ENCODE measurements at places on chromosomes 7 and 10. TPM values are rescaled to one million over a fixed set of nuclear protein-coding genes. Genes with fewer than 3 reads are reported as not detected.

- no peaks in the 10 kb centered on the region for H3K27me3 ChIP-seq
- H3K36me3 ChIP-seq, result no peaks in the 10 kb centered on the region
- H3K27ac ChIP-seq, result no peak overlapping the region
- no peaks in the 10 kb centered on the region for H3K4me1 ChIP-seq
These were observed 8.1 kb downstream of the TFAM start for GRCh38 chr10:58393317-58393716.

DNA sequence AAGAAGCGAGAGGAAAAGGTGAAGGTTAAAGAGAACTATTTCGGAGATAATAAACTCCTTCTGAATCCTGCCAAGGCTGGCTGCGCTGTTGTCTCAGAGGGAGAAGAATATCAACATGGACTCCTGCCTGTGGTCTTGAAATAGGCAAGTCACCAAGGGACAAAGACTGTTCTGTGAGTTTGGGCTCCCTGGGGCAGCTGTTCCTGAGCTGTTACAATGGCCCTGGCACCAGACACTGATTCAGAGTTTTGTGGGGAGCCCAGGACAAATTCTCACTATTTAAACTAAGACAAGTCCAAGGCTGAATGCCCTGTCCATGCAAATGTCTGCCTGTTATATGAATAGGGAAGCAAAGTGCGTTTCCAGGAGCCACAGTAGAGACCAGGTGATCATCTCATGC, 81.4 kb downstream of the PRPF18 start:
- no peaks in the 10 kb centered on the region for H3K36me3 ChIP-seq
- no peaks in the 10 kb centered on the region for H3K27me3 ChIP-seq
- no peak overlapping the region for H3K4me3 ChIP-seq
- H3K4me1 ChIP-seq, result no peaks in the 10 kb centered on the region

The FAM180A gene
- 1.5 TPM for total RNA-seq

- H3K4me3 ChIP-seq, result no peak overlapping the region
- peaks cover 14% of the 10 kb centered on the region for H3K4me1 ChIP-seq
- peak; percentile 64 for DNase-seq
- no peak overlapping the region for H3K27ac ChIP-seq
- no peaks in the 10 kb centered on the region for H3K36me3 ChIP-seq
These were observed 87.6 kb upstream of the AFAP1L2 start for GRCh38 chr10:114491933-114492332.

- H3K27me3 ChIP-seq, result no peaks in the 10 kb centered on the region
- DNase-seq, result no peak
- H3K4me3 ChIP-seq, result no peak overlapping the region
- no peak overlapping the region for H3K27ac ChIP-seq
These were observed 130.0 kb downstream of the ICA1 start for GRCh38 chr7:8131694-8132605.

- no peaks in the 10 kb centered on the region for H3K4me1 ChIP-seq
- no peak overlapping the region for H3K27ac ChIP-seq
- DNase-seq, result no peak
- no peak overlapping the region for H3K4me3 ChIP-seq
- H3K27me3 ChIP-seq, result no peaks in the 10 kb centered on the region
These were observed 68.2 kb downstream of the TFEC start for GRCh38 chr7:115962340-115962739.

GRCh38 chr10:21993360-21994001, 10.0 kb downstream of the DNAJC1 start:
- no peak overlapping the region for H3K4me3 ChIP-seq
- H3K27ac ChIP-seq, result no peak overlapping the region
- no peaks in the 10 kb centered on the region for H3K4me1 ChIP-seq
- H3K27me3 ChIP-seq, result no peaks in the 10 kb centered on the region
- no peaks in the 10 kb centered on the region for H3K36me3 ChIP-seq
- DNase-seq, result no peak

GRCh38 chr7:134014935-134015334, 112.2 kb upstream of the LRGUK start:
- H3K27ac ChIP-seq, result no peak overlapping the region
- H3K4me3 ChIP-seq, result no peak overlapping the region
- DNase-seq, result no peak
- no peaks in the 10 kb centered on the region for H3K4me1 ChIP-seq
- no peaks in the 10 kb centered on the region for H3K36me3 ChIP-seq

DNA sequence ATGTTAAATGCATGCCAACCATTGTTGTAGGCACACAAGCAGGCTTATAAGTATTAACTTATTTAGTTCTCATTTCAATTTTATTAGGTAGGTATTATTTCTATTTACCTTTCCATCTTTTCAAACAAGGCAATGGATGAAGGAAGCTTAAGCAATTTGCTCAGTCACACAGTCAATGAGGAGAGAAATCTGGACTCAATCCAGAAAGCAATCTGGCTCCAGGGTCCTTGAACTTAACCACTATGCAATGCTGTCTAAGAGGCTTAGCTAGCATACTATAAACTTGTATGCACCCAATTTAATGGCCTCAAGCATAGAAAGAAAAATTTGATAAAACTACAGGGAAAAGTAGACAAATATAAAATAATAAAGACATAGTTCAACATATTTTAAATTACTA, 88.6 kb downstream of the VWDE start:
- H3K36me3 ChIP-seq, result no peaks in the 10 kb centered on the region
- H3K27me3 ChIP-seq, result no peaks in the 10 kb centered on the region
- H3K4me1 ChIP-seq, result no peaks in the 10 kb centered on the region
- no peak for DNase-seq

- H3K27ac ChIP-seq, result no peak overlapping the region
- no peaks in the 10 kb centered on the region for H3K27me3 ChIP-seq
- no peak for DNase-seq
- H3K36me3 ChIP-seq, result no peaks in the 10 kb centered on the region
- no peaks in the 10 kb centered on the region for H3K4me1 ChIP-seq
These were observed 267.2 kb upstream of the PFKP start for GRCh38 chr10:2800178-2800577.

The TEX47 gene
- not detected for total RNA-seq

The EPO gene
- not detected for total RNA-seq

DNA sequence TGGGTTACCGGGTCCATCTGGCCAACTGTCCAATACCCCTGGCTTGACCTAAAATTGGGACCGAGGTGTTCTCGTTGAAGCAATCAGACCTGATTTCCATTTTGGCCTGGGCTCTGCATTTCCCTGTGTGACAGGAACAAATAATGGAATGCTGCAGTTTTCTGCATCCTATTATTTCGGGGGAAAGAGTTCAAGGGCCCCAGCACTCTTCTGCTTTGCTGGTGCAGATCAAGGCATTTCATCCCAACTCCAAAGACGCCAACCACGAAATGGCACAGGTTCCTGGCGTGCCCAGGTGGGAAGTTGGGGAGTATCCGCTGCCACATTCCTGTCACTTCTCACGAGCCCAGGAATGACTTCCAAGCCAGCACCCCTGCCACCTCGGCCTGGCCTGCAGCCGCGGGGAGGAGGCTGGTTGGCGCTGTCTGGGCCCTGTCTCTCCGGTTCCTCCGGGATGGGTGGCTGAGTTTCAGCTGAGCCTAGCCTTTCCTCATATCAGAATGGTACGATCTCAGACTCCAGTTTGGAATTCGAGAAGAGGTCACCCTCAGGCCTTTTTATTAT, 56.5 kb downstream of the FAM171A1 start:
- no peaks in the 10 kb centered on the region for H3K36me3 ChIP-seq
- H3K4me1 ChIP-seq, result peaks cover 5% of the 10 kb centered on the region
- no peak overlapping the region for H3K4me3 ChIP-seq
- no peaks in the 10 kb centered on the region for H3K27me3 ChIP-seq
- no peak overlapping the region for H3K27ac ChIP-seq
- DNase-seq, result no peak

The SLC16A9 gene
- total RNA-seq, result 19.7 TPM

GRCh38 chr7:9082203-9082602, 648.8 kb downstream of the NXPH1 start:
- no peak overlapping the region for H3K4me3 ChIP-seq
- no peaks in the 10 kb centered on the region for H3K27me3 ChIP-seq
- DNase-seq, result no peak
- no peaks in the 10 kb centered on the region for H3K36me3 ChIP-seq
- no peak overlapping the region for H3K27ac ChIP-seq

- no peak overlapping the region for H3K4me3 ChIP-seq
- DNase-seq, result no peak
- no peaks in the 10 kb centered on the region for H3K4me1 ChIP-seq
These were observed 1137.3 kb downstream of the REEP3 start for GRCh38 chr10:64658528-64658927.

DNA sequence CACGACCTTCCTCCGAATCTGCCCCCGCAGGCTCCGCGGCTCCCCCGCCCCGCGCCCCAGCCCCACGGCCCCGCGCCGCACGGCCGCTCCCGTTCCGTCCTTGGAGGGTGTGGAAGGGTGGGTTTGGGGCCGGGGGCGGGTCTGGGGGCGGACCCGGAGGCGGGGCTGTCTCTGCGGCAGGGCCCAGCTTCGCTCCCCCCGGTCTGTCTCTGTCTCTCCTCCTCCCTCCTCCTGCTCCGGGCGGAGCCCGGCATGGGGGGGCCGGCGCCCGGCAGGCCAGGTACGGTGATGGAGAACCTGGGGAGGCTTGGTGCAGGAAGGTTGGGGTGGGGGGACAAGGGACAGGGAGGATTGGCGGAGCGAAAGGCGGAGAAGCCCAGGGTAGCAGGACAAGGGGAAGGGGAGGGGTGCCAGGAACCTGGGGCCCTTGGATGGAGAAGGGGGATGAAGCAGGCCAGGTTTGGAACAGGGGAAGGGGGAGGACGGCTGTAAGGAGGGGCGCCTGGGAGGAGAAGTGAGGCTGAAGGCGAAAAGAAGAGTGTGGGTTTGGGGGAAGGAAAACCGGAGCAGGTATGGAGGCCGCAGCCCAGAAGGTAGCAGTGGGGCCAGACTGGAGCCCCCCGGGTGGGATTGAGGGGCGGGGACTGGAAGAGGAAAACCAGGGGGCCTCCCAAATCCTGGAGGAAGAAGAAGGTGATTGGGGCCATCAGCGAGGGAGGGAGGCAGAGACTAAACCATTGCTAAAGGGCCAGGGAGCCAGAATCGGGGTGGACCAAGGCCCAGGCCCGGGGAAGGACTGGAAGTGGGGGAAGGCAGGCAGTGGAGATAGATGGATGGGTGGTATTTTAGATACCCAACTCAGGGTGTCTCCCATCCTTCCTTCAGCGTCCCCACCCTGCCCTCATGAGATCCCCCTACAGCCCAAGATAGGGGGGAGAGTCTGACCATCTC, at the start of gene NYAP1:
NYAP1 (plus strand) TSS at position 206 of the 951 bp plus-strand sequence. CDS start 1,385 bp downstream, outside the sequence.
- H3K4me1 ChIP-seq, result peaks cover 6% of the 10 kb centered on the region
- peak; percentile 80 for DNase-seq
- H3K4me3 ChIP-seq, result peak within 1 kb of the TSS; percentile 46
- H3K27ac ChIP-seq, result peak within 1 kb of the TSS; percentile 59

DNA sequence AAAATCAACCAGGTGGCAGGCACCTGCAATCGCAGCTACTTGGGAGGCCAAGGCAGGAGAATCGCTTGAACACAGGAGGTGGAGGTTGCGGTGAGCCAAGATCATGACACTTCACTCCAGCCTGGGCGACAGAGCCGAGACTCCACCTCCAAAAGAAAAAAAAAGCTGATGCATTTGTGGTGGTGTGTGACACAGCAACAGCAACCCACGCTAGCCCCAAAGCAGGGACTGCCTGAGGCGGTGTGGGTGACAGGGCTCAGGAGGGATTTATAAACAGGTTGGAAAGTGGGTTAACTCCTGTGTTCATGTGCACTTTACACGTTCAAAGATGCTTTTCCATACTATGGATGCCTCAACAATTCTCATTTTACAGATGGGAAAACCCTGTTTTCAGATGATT, 395.9 kb upstream of the PODXL start:
- H3K36me3 ChIP-seq, result no peaks in the 10 kb centered on the region
- H3K27ac ChIP-seq, result no peak overlapping the region
- no peak for DNase-seq
- no peaks in the 10 kb centered on the region for H3K4me1 ChIP-seq
- no peak overlapping the region for H3K4me3 ChIP-seq

DNA sequence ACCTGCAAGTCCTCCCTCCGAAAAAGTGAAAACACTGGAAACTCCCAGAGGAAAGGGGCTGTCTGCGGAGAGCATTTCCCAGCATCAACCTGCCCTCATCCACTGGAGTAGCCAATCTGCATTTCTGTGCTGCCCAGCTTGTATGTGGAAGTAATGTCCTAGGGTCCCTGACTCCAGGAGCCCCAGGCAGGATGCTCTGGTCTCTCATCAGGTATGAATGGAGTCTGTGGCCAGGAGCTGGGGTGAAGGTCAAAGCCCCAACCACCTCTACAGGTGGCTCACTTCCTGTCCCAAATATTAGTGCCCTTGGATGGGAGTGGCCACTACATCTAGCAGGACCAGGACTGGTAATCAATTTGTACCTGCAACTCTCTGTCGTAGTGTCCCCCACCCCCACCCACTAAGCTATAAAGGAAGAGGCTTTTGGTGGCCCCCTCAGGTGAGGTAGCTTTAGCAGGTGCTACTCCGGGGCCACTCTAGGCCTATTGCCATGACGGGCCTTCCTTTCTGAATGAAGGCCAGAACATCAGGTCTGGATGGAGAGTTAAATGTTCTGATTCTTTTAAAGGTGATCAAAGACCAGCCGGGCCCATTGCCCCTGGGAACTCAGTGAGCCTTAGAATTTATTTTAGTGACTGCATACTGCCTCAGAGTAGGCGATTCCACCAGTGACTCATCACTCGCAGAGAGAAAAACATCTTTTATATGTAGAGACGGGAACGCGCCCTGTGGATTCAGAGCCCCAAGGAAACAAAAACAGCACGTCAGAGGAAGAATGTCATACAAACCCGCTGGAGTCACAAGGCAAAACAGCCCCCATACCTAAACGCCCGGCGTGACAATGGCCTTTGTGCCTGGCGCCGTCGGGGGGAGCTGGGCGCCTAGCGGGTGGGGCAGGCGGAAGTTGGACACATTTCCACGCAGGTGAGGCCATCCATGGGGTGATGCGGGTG, 13.0 kb downstream of the EN2 start:
- no peak overlapping the region for H3K27ac ChIP-seq
- H3K4me1 ChIP-seq, result peaks cover 2% of the 10 kb centered on the region
- DNase-seq, result no peak
- H3K27me3 ChIP-seq, result no peaks in the 10 kb centered on the region

- no peak for DNase-seq
- no peaks in the 10 kb centered on the region for H3K36me3 ChIP-seq
- peaks cover 27% of the 10 kb centered on the region for H3K4me1 ChIP-seq
- no peak overlapping the region for H3K4me3 ChIP-seq
- no peaks in the 10 kb centered on the region for H3K27me3 ChIP-seq
These were observed 46.9 kb downstream of the EGFR start for GRCh38 chr7:55065511-55066229.

DNA sequence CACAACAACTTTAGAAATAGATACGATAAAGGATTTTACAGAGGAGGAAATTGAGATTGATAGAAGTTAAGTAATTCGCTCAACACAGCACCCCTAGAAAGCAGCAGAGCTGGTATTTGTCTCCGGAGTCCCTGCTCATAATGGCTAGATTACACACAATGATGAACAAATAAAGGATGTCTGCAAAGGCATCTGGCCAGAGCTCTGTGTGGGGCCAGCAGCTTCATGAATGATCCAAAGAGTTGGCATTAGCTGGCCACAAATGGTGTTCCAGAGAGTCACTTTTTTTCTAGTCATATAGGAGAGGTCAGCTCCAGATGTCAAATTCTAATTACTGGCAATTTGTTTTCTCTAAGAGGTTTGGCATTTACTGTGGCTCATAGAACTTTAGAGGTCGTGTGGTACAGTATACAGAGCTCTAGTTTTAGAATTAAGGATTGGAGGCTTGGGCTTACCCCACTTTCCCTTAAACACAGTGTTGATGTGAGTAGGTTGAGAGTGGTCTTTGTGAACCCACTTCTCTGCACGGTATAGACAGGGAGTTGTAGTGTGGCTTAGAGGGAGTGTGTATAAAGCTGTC, 186.2 kb downstream of the BICC1 start:
- DNase-seq, result no peak
- no peaks in the 10 kb centered on the region for H3K36me3 ChIP-seq
- no peaks in the 10 kb centered on the region for H3K27me3 ChIP-seq
- H3K27ac ChIP-seq, result no peak overlapping the region
- H3K4me1 ChIP-seq, result peaks cover 14% of the 10 kb centered on the region

The PRSS37 gene
- total RNA-seq, result not detected

The SUN3 gene
- total RNA-seq, result not detected

The PPP1R17 gene
- total RNA-seq, result 0.11 TPM

Measured in ovary (tissue), 10 donors.